Inflammatory macrophage treated with lipopolysaccharide for 4 hours (primary cell): ENCODE measurements at places on chromosomes 1 and 21.
A peak's percentile ranks its signal among the peaks of the same experiment; 100 is the strongest.

DNA sequence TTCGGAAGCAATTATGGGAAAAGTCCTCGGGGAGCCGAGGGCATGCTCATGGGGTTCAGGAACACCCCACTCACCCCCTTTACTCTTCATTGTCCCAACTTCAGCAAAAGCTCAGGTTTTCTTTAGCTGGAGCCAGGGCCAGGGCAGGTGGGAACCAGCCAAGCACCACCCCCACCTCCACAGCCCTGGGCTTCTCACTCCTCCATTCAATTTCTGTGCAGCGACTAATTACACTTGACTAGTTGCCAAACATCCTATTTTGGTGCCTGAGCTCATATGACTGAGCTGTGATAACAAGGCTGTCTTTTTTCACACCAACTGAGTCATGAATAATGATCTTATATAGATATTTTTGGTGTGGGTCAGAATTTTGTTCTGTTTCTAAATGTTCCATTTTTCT is 257.2 kb upstream of the AJAP1 start:
- no peak for DNase-seq

DNA sequence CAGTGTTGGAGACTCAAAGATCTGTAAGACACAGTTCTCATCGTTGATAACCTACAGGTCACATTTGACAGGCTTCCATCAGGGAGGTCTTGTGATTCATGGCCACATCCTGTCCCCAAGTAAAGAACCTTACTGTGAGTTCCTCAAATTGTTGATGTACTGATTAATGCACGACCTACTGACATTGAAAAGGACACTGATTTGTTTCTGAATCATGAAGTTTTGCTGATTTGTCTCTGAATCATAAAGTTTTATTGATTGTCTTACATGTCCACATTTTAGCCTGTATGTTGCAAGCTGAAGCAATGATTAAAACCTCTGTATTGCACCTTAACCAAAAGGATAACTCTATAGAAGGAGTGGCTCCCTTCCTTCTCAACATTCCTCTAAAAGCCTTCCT is 476.3 kb upstream of the RUNX1 start:
- DNase-seq, result peak; percentile 53

DNA sequence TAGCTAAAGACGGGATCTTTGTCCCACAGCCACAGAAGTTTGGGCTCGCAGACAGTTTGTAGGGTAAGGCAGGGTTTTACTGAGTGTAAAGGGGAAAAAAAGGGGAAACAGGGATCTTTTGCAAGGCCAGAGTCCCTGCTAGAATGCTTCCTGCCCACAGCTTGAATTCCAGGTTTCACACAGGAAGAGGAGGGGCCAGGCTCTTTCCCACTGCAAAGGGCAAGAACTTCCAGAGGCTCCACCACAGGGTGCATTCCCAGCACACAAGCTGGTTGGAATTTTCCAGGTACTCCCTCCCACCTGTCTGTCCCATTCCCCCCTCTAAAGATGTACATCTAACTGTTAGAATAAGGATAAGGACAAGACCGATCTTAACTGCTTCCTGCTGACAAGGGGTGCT is 1126.9 kb downstream of the KCNT2 start:
- DNase-seq, result no peak

- DNase-seq, result peak; percentile 90
Measured at GRCh38 chr1:22704440-22705067, 6.1 kb upstream of the EPHB2 start.

GRCh38 chr1:207239874-207240273 is 81.6 kb upstream of the CD55 start:
- no peak for DNase-seq

DNA sequence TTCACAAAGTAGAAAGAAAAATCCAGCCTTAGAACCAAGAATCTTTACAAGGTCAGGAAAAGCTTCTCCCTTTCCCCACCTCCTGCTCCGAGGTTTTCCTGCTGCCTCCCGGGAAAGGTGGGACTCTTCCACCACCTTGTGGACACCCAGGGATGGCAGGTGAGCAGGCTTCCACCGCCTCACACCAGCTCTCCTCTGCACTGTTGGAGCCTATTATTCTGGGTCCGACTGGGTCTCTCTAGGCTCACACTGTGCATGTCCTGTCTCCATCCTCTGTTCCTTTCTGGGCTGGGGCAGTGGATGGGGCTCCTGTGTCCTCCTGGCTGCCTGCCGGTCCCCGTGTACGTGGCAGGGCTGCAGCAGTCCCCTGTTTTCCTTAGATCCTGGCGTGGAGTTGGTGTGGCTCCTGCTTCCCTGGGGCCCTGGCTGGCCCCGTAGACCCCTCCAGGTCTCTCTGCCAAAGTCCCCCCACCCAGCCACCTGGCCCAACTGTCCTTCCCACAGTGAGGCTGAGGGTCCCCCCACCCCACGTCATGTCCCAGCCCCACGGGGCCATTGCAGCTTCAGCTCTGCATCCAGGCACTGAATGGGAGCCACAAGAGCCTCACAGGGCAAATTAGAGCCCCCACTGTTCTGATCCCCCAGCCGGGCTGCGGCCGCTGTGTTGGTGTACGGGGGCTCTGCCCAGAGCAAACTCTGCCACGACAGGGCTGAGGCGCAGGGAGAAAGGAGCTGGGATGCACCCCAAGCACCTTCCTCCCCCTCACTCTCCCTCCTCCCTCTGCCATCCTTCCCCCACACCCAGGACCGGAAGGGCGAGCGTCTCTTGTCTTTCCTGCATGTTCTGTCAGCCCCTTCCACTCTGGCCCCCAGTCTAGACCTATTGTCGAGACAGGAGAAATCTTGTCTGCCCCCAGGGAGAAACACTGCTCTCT is 3.3 kb upstream of the SLC45A1 start:
- DNase-seq, result peak; percentile 37

DNA sequence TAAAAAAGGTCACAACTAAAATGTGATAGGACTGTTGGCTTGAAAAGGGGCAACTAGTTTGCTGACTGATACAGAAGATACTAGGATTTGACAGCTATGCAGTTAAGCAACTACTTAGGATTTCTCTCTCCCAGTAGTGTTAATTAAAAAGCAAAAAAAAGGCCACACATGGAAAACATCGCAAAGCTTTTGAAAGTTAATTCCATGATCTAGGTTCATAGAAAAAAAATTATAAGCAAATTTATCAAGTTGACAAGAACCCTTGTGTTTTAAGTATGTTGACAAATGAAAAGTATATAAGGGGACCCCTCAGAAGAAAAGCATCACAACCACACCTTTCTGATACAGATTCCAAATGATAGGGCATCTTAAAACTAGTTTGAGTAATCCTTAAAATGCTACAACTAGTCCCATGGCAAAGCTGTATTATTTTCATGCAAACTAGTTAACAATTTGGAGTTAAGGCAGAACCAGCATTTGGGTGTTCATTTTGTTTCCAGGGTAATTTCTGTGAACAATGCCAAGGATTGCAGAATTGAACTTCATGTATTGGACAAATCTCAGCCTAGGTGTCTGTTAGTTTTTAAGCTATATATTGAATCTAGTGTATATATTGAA is 4.1 kb downstream of the PNRC2 start:
- DNase-seq, result no peak

DNA sequence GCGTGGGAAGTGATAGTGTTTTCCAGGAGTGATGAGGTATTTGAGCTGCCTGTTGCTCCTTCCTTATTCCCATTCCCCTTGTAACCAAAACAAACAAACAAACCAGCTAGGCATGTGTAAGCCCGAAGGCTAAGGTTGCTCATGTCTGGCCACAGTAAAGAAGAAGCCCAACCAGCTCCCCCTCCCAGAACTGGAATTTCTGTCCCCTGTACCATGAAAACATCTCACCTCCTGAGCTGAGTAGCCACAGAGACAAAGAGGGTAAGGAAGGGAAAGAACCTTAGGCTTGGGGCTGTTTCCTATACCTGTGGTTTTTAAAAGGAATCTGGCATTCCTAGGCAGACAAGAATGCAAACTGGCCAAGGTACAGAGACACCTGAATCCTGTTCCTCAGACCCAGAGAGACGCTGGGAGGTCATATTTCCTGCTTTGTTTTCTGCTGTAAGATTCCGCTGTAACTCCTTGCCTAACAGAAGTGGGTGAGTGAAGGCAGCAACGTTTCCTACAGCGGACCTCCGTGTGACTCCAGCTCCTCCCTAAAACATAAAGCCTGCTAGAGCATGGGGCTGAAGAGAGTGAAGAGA is 41.7 kb upstream of the RAB4A start:
- DNase-seq, result peak; percentile 50

DNA sequence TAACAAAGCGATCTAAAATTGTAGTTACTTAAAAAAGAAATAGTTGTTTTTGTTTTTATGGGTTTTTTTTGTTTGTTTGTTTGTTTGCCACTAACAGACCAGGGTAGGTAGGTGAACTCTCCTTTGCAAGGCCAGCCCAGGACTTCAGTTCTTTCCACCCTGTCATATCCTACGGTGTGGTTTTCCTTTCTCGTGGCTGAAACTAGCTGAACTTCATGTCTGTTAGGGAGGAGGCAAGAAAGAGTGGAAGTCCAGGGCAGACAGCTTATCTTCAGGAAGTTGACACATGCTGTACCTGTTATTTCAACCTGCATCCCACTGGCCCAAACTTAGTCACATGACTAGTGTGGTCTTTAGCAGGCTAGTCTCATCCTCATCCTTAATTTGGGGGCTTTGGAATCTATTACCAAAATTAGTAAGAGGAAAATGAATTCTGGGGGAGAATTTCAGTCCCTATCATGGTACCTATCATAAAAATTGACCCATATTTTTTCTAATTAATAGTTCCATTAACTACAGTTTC is 62.9 kb upstream of the LRRC7 start:
- no peak for DNase-seq

DNA sequence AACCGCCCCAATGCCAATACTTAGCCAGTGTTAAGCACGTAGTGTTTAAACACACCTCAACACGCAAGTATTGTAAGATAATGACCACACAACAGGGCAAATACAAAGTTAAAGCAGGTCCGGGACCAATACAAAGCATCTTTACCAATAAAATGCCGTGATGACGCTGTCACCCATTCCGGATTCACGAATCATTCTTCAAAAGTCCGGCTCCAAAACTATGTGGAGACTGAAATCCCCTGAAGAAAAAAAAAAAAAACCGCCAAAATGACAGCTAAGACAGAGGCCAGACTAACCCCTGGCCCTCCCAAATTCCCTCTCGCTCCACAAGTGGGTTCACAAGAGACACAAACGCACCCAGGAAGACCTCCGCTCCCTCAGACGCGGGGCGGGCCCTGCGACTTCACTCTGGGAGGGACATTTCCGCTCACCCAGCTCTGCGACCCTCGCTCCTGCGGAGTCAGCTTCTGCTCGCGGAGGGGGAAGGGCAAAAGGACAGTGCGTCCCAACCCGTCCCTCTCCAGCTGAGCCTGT is 625 bp upstream of the DARS2 start:
- DNase-seq, result no peak

GRCh38 chr1:220787069-220787619 is 431 bp downstream of the MTARC1 start:
- no peak for DNase-seq

- DNase-seq, result no peak
Measured at GRCh38 chr1:66143651-66144050, 351.0 kb downstream of the PDE4B start.

DNA sequence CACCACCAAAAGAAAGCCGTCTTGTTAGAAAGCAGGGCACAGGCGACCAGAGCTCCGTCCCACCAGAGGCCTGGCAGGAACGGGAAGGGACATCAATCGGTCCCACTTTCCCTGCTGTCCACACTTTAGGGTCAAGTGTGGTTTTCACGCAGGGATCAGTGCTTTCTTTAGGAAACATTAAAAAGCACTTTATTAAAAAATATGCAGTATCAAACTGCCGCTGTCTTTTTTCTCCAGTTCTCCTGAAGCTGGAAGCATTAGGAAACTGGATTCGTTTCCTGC is 437 bp downstream of the IFNLR1 start:
- DNase-seq, result no peak

DNA sequence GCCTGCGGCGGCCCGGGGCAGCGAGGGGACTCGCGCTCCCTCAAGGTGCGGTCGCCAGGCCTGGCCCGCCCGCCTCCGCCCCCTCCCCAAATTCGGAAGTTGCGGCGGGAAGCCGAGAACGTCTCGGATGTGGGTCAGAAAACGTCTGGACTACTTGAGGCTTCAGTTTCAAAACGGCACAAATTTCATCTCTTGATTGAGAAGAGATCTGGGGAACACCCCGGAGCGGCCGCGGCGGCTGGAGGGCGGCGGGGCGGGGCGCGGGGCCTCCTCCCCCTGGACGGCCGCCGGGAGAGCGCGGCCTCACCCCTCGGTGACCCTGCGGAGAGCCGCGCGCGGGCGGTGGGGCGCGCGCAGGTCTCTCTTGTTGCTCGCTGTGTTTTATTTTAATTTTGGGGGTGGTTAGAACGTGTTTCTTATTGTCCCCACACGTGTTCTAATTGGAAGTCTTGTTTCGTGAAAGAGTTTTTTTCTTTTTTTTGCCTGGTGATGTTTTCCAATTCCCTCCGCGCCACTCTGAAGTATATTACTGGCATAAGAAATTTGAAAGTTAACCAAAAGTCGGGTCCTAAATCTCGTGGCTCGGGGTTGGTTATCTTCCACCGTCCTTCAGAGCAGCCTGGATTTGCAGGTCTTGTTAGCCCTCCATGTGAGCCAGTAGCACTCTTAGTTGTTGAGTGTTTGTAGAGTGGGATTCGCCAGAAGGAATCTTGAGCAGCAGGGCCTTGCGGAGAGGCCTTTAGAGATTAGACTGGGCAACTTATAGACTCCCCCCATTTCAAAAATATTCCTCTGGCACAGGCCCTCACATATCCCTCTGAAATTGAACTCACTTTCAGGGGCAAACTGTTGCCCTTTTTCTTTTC is 749 bp downstream of the PCBP3 start:
- DNase-seq, result peak; percentile 24

GRCh38 chr1:109089242-109090015 is 1.1 kb upstream of the TMEM167B start:
- DNase-seq, result peak; percentile 46

DNA sequence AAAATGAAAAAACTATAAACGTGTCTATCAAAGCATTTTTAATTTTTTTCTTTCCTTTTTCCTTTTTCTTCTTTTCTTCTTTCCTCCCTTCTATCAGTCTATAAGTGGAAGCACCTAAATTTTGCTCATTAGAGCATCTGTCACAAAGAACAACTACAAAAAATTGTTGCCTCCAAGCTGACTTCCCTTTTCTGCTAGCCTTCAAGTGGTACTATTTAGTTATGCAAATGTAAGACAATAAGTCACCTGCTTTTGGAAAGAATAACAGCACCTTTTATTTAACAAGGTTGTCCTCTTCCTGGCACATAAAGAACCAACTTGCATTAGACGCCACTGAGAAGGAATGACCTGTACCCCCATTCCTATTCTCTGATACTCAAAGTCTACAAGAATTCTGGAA is 45.0 kb upstream of the C1orf53 start:
- no peak for DNase-seq
